Endothelial cell of umbilical vein (primary cell): ENCODE measurements at places on chromosomes 7 and 10. TPM values are rescaled to one million over a fixed set of nuclear protein-coding genes. Genes with fewer than 3 reads are reported as not detected.

The HTR5A gene
- not detected in 2 replicates for total RNA-seq

The MYO1G gene
- 0.11 and 0.12 TPM in 2 replicates for total RNA-seq

GRCh38 chr10:1903982-1904381 lies 166.7 kb upstream of the ADARB2 start:
- DNase-seq = no peak

DNA sequence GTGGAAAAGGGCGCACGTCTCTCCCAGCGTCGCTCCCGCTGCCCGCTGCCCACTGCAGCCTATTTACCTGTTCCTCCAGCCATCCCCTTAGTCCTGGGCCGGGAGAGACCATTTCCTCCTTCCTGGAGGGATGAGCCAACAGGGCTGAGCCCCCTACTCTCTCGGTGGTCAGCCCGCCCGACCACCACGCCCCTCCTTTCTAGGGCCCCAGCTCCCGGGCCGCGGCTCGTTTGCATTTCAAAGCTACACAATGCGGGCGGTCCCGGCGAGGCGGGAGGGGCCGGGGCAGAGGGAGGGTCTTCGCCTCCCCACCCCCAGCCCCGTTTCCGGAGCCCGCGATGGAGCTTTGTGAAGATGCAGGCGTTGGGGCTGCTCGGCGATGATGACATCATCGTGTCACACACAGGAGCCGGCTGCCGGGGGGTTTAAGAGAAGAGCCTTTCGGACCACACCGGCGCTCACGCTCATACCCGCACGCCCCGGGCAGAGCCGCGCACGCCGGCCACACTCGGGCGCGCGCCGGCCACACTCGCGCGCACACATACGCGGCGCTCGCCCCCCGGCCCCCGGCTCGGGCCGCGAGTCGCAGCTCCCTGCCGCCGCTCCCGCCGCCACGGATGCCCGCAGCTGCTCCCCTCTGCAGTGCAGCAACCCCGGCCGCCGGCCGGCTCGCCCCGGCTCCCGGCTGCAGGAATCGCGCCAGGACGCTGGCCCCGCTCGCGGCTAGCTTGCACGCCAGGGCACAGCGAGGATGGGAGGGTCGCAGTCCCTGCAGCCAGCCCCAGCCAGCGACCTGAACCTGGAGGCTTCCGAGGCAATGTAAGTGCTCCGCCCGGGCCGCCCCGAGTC lies 107.7 kb upstream of the BTBD16 start:
- DNase-seq = peak; percentile 49

DNA sequence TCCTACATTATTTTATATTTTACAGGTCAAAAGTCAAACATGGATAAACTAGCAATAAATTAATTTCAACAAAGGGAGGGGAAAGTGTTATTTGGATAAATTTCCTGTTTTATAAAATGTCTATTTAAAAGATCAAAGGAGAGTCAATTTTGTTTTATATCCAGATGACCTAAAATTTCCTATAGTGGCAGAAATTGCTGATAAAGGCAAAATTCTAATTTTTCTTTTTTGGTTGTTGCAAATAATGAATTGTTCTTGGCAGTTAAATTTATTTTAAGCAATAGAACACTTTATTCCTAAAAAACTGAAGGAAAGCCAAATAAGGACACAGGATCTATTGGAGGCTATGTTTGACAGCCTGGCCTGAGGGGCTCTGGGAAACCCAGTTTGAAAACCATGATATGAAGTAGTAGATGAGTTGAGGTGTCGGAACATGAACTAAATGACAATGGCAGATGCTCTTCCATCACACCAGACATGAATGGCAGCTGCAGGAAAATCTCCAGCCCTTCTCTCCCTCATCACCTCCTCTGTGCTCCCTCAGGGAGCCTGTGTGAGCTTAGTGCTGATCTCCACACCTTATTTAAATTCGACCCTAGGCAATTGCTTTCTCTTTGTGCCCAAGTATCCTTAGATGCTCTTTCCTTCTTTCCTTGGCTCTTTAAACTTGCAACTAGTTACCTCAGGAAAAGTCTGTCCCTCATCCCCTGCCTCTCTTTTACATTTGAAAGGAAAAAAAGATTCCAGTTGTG lies 395.0 kb downstream of the THSD7A start:
- no peak for DNase-seq

- DNase-seq = no peak
Measured at GRCh38 chr10:75434291-75434690, 2.9 kb downstream of the LRMDA start.

DNA sequence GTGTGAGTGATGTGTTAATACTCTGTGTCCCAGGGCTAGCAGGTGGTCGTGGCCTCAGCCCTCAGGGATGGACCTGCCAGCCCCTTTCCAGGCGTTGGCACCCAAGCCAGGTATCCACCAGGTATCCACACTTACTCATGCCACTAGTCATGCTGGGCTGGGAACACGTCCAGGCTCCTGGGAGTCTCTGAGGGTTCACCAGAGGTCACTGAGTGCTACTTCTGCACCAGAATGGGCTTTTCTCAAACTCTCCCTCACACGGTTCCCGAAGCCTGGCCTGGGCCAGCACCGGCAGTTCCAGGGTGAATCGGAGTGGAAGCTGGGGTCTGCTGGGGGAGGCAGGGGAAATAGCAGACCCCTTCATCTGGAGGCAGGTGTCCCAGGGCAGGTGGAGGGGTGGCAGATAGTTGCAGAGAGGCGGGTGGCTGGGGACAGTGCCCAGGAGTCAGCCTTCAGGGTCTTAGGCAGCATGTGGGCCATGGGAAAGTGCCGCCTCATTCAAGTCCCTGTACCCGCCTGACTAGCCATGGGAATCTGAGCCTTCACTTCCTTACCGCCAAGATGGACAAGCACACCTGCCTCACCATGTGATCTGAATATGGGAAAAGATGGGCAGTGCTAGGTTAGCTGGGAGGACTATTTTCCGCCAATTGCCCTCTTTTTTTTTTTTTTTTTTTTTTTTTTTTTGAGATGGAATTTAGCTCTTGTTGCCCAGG lies 95.5 kb upstream of the GTF2I start:
- no peak for DNase-seq

The OPN4 gene
- not detected in 2 replicates for total RNA-seq

- DNase-seq = no peak
Measured at GRCh38 chr7:35021445-35021844, 15.8 kb downstream of the DPY19L1 start.

The AKR1C2 gene
- total RNA-seq = 0.16 and 1.7 TPM in 2 replicates

DNA sequence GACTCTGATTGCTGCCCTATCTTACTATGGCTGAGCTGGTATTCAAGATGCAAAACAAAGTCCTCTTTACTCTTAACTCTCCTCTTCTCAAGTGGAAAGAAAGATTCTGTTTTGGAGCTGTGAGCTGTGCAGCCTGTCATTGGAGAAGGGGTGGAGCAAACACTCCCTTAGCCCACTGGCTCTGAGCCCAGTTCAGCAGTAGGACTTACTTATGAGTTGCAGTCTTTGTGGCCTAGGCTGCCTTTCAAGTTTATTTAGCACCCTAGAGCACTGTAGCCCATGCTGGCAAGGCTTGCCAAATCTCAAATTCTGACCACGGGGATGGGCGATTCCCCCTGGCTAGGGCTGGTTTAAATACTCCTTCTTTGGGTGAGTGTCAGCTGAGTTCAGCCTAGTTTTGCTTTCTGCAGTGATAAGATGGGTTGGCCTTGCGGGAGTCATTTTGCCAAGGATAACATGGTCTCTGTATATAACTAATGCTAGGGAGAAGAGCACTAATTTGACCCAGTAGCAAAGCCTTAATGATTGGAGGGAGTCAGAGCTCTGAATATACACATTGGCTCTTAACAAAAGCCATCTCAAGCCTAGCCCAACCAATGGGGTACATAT lies 110.2 kb downstream of the MYO3A start:
- DNase-seq = no peak
